ENCODE measurements at places on chromosomes 7 and 10.

- DNase-seq, result no peak
Observed at GRCh38 chr10:9688711-9689110, 1329.0 kb upstream of the CELF2 start.

DNA sequence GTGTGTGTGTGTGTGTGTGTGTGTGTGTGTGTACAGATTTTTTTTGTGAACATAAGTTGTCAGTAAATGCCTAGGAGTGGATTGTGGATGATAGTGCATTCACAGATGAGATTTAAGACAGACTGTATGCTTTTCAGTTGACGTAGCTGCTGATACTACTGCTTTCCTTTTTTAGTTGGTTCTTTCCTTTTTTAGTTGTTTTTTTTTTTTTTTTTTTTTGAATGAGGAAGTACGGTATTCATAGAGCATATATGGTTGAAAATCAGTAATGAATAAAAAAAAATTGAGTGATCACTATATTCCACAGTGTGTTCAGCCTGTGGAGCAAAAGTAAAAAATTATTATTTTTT lies 80.5 kb downstream of the RBM33 start:
- no peak for DNase-seq

GRCh38 chr10:26977635-26978034 lies 116.9 kb upstream of the ABI1 start:
- no peak for DNase-seq

- DNase-seq, result no peak
Observed at GRCh38 chr7:79610748-79611304, 157.4 kb upstream of the MAGI2 start.

- no peak for DNase-seq
Observed at GRCh38 chr10:22588462-22588861, 125.9 kb downstream of the PIP4K2A start.

DNA sequence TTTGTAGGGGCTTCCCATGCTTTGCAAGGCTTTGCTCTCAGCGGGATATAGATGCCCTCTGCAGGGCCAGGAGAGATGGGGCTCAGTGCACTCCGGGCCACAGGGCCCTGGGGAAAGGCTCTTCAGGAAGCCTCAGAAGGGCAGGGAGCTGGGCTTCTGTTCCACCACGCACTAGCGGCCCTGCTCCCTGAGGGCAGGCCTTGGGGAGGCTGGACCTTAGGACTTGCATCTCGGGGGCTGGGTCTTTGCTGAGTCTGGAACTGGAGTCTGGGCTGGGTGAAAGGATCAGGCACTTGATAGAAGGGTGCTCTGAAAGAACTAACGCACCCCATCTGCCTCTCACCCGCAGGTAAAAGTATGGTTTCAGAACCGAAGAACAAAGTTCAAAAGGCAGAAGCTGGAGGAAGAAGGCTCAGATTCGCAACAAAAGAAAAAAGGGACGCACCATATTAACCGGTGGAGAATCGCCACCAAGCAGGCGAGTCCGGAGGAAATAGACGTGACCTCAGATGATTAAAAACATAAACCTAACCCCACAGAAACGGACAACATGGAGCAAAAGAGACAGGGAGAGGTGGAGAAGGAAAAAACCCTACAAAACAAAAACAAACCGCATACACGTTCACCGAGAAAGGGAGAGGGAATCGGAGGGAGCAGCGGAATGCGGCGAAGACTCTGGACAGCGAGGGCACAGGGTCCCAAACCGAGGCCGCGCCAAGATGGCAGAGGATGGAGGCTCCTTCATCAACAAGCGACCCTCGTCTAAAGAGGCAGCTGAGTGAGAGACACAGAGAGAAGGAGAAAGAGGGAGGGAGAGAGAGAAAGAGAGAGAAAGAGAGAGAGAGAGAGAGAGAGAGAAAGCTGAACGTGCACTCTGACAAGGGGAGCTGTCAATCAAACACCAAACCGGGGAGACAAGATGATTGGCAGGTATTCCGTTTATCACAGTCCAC lies 5.4 kb downstream of the EMX2 start:
- no peak for DNase-seq

GRCh38 chr7:51774178-51774577 lies 457.6 kb upstream of the COBL start:
- DNase-seq, result no peak

DNA sequence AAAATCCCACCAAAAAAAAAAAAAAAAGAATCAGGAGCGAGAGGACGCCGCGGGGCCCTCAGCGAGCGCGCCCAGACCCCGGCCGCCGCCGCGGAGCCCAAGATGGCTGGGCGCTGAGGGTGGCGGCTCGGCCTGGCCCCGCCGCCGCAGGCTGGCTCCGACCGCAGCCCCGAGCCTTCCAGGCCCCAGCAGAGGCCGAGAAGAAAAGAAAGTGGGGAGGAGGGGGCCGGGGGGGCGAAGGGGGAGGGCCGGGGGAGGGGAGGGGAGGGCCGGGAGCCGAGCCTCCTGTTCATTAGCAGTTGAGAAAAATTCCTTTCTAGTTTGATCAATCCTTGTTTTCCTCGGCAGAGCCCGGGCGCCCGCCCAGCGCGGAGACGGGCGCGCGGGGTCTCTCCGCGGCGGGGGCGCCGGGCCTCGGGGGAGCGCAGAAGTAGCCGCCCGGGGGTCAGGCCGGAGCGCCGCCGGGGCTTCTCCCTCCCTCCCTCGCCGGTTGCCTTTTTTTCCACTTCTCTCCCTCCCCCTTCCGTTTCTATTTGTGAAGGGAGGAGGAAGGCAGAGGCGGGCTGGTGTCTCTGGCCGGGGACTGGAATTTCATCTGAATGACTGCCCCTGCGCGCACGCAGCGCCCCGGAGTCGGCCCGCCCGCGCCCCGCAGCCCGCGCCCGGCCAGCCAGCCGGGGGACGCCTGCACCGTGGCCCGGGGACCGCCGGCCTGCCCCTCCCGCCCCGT lies 778 bp upstream of the TRIM8 start:
- peak; percentile 85 for DNase-seq

DNA sequence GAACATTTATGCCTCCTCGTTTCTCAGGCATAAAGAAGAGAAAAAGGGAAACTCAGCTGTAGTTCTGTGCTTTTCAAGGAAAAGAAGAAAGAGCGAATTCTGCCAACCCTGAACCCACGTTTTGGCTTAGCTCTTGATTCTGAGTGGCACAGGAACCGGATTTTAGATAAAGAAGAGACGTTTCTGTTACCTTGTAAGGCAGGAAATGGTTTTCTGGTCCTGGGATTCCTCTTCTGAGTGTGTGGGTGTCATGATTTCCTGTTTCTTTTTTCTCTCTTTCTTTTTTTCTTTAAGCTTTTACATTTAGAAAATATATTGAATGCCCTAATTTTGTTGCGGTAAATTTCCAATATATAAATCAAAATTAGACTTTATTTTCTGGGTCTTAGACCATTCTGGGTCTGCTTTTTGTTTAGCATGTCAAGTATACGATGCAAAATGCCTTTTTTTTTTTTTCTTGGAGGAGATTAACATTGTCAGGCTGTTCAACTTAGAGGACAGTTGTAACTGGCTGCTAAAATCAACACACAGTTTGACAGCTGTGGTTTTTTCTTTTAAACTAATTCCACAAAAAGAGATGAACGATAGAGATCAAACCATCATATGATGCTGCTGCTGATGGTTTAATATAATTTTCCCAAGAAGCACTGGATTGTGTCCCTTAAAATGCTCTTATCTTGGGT lies 190.8 kb downstream of the GATA3 start:
- DNase-seq, result no peak

DNA sequence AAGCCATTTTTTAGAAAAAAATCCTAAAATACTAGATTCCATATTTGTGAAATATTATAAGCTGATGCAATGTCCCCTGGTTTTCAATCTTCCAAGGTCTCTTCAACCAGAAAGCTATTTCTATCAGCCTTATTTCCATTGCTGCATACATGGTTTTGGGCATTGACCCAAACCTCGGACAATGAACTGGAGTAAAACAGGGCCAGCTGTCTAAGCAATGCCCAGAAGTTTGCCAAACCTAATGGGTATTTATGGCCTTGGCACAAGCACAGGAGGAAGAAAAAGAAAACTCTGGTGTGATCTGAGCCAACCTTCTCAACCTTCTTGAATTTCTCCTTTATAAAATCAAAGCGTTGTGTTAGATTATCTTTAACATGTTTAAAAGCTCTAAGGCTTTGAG lies 402.3 kb downstream of the DNAJB9 start:
- no peak for DNase-seq

- no peak for DNase-seq
Observed at GRCh38 chr10:32454148-32454547, 8.2 kb downstream of the CCDC7 start.

DNA sequence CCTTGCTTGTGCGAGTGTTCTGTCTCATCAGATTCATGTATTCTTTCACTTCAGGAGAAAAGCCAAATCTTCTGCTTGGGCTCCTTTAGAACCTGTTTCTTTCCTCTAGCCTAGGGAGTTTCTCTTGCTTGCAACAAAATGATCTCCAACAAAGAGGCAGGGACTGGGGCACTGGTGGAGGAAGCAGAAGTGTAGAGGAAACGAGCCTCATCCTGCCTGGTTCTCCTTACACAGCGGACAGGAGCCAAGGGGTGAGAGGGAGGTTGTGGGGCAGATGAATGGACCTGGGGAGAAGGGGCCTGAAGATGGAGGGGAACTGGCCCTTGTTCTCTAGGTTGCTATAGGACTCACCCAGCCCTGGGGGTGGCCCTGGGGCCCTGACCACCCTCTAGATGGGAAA lies 141.1 kb downstream of the PKD1L1 start:
- no peak for DNase-seq

GRCh38 chr7:99499371-99499720 lies 735 bp downstream of the ZNF394 start:
- no peak for DNase-seq

DNA sequence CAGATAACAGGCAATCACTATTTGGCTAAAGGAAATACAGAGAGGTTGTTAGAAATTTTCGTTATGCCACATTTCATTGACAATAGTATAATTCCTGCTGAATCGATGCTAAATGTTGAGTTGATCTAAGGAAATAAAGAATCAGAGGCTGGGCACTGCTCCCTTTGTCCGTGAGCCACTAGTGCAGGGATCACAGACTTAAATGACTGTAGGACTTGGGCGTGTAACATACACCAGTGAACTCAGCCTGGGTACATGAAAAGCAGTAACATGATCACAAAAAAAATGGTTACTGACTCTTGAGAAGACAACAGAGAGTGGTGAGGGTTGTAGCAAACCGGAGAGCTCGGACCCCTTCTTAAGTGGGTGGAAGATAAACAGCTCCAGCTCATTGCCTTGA lies 11.8 kb upstream of the ITGB8 start:
- no peak for DNase-seq

DNA sequence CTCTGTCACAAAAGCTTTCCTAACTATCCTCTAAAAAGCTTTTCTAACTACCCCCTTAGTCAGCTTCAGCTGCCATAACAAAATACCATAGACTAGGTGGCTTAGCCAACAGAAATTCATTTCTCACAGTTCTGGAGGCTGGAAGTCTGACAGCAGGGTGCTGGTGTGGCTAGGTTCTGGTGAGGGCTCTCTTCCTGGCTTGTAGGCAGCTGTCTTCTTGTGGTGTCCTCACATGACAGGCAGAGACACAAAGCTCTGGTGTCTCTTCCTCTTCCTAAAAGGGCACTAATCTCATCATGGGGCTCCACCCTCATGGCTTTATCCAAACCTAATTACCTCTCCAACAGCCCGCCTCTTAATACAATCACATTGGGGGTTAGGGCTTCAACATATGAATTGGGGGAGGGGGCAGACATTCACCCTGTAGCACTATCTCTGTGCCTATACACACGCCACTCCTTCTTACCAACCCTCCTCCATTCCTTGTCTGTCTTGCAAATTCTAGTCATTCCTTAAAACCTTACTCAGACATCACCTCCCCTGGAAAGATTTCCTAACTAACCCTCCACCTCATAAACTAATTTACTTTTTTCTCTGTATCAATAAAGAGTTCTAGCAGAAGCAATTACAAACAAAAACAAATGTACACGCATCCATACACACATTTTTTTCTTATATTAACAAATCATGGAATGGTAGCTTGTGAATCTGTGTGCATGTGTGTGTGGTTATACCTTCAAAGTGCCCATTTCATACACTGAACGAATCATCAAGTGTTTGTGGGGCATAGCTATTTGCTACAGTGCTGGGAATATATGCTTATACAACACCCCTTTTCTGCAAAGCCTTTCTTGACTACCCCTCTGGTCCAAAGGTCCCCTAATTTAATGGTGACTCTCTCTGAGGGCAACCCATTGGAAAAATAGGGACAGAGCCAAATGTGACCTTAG lies 26.4 kb downstream of the RHOBTB1 start:
- no peak for DNase-seq

DNA sequence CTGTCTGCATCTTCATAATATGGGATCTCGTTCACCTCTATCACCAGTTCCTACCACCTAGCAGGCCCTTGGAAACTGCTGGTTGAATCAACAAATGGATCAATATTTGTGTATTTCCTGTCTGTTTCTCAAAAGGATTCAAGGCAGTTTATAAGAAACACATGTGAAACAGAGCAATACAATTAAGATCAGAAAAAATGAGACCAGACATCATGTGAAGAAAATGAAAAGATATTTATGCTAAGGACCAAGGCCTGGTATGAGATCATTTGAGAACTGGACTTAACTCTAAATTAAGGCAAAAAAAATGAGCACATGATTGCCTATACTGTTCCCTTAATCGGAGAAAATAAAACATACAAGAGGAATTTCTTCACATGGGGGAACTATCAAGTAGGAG lies 589.0 kb downstream of the SUGCT start:
- peak; percentile 28 for DNase-seq

- DNase-seq, result no peak
Observed at GRCh38 chr10:93572606-93573005, 6.1 kb downstream of the FFAR4 start.

- peak; percentile 73 for DNase-seq
Observed at GRCh38 chr10:110993024-110993693, 73.8 kb downstream of the SHOC2 start.

DNA sequence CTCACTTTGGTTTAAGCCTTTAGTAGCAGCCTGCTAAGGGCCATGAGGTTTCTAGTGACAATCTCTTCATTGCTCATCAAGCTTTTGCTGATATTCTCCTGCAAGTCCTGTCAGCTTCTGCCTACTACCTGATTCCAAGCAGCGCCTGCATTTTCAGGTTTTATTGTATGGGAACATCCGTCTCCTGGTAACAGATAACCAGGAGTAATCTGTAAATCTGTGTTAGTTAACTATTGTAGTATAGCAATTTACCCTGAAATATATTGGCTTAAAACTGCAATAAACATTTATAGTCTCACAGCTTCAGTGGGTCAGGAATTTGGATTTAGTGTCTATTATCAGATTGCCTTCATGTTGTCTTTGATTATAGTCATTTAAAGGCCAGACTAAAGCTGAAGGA lies 94.0 kb downstream of the MLLT10 start:
- DNase-seq, result no peak

- no peak for DNase-seq
Observed at GRCh38 chr10:113477451-113477850, 75.4 kb upstream of the HABP2 start.

DNA sequence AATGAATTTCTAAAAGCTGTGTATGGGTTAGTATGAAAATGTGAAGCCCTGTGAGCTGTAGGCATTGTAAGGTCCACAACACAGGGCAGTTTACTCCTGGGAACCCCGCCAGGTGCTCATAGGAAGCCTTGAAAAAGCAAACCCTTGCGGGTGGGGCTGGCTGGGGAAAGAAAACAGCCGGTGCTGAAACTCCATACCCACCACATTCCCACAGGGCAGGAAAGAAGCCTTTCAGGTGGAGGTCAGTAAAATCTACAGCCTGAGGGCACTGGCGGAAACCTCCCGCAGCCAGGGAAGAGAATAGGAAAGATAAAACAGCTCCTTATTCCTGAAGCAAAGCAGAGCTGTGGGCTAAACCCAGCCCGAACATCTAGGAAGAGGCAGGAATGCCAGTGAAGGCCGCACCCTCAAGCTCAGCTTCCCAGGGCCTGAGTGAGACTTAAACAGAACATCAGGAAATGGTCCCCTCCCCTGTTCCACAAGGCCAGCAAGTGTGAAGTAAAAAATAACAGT lies 34.7 kb downstream of the PODXL start:
- peak; percentile 34 for DNase-seq

GRCh38 chr10:78774999-78775711 lies 293.6 kb upstream of the ZMIZ1 start:
- no peak for DNase-seq

Measured in adipocyte (in vitro differentiated cells).